ENCODE measurements at places on chromosomes 6 and 20. TPM values are rescaled to one million over a fixed set of nuclear protein-coding genes. Genes with fewer than 3 reads are reported as not detected.

DNA sequence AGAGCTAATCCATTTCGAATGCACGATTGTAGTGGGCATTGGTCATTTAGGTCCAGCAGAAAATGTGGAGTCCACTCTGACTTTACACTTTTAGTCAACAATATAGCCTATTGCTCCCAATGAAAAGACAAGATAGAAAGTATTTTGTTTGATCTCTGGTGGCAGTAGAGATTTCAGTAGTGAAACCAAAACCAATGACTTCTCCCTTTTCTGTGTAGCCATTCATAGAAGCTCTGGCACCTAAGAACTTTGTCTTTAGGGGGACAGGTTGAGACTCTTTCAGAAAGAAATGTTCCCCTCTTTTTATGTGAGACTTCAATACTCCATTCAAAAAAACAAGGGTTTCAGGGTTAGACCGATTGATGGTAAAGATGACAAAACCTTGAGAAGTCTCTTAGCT is 510.8 kb upstream of the POU3F2 start:
- H3K4me3 ChIP-seq = no peak overlapping the region
- H3K36me3 ChIP-seq = no peaks in the 10 kb centered on the region
- no peak overlapping the region for H3K27ac ChIP-seq
- no peaks in the 10 kb centered on the region for H3K27me3 ChIP-seq

DNA sequence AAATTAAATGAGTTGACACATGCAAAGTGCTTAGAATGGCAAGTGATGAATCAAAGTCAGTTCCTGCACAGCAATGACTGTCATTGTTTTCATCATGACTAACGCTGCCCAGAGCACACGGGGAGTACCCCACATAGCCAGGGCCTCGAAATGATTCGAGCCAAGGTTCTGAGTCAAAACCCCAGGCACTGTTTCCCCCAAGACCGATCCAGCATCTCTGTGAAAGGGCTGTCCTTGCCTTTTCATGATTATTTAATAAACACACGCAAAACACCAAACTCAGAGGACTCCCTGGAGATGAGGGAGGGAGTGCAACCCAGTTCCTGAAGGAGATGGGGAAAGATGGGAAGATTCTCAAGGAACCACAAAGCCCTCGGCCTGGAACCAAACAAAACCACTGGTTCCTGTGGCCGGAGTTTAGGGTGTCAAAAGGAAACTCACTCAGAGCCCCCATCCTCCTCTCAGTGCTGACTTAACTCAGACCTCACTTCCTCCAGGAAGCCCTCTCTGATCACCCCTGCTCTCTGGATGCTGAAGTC is 3.8 kb downstream of the PREX1 start:
- H3K36me3 ChIP-seq = no peaks in the 10 kb centered on the region
- peak overlapping the region; percentile 60 for H3K27ac ChIP-seq
- H3K4me1 ChIP-seq = peaks cover 33% of the 10 kb centered on the region
- H3K4me3 ChIP-seq = peak overlapping the region; percentile 4

Gene TCP11
- total RNA-seq = not detected

DNA sequence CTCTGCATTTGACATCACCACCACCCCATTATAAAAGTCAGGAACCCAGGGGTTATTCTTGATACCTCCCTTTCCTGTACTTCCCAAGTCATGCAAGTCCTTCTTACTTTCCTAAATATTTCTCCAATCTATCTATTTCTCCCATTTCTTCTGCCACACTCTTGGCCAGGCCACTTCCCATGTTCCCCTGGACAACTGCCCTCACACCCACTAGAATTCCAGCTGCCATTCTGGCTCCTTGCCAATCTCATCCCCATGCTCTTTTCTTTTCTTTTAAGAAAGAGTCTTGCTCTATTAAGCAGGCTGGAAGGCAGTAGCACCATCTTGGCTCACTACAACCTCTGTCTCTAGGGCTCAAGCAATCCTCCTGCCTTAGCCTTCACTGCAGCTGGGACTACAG is 15.2 kb downstream of the DEFB132 start:
- DNase-seq = no peak
- H3K27ac ChIP-seq = no peak overlapping the region
- no peaks in the 10 kb centered on the region for H3K27me3 ChIP-seq

Data from Peyer's patch (tissue), 4 donors.